NCI-H187 treated with DMSO at 0.1 percent for 48 hours (cell line): ENCODE measurements at places on chromosomes 12 and 14.

GRCh38 chr12:30701056-30701455, 5.4 kb upstream of the IPO8 start:
- DNase-seq, result no peak

DNA sequence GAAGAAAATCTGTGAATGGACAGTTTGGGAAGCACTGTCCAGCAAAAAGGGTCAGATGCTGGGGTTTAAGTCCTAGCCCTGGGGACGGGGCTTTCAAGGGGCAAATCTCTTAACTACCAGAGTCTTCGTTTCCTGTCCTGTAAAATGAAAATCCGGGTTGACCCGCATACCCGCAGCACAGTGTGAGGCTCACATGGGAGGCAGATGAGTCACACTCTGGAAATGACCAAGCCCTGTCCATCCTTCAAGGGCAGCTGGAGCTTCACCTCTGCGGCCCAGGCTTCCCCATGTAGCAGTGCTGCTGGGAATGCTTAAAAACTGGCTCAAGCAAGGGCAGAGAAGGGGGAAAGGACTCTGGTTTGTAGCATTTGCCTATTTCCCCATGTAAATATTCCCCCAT, 19.0 kb downstream of the FAM181A start:
- no peak for DNase-seq

DNA sequence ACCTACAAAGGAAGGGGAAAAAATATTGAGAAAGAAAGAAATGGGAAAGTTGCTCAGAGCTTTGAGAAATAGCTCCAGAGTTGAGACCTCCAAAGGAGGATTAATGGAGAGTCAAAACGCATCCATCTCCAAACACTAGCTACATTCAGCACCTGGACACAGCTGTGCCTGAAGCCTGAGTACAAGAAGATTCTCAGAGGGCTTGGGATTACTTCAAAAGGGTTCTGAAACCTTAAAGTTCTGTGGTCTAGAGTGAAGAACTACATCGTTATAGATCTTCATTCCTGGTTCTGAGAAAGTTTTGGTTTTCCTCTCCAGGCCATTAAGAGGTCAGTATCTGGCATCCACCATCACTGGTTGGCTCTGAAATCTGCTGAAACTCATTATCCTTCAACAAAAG, 10.5 kb upstream of the TMED10 start:
- no peak for DNase-seq

- DNase-seq, result no peak
These were observed 163.4 kb downstream of the KICS2 start for GRCh38 chr12:64058541-64059265.

DNA sequence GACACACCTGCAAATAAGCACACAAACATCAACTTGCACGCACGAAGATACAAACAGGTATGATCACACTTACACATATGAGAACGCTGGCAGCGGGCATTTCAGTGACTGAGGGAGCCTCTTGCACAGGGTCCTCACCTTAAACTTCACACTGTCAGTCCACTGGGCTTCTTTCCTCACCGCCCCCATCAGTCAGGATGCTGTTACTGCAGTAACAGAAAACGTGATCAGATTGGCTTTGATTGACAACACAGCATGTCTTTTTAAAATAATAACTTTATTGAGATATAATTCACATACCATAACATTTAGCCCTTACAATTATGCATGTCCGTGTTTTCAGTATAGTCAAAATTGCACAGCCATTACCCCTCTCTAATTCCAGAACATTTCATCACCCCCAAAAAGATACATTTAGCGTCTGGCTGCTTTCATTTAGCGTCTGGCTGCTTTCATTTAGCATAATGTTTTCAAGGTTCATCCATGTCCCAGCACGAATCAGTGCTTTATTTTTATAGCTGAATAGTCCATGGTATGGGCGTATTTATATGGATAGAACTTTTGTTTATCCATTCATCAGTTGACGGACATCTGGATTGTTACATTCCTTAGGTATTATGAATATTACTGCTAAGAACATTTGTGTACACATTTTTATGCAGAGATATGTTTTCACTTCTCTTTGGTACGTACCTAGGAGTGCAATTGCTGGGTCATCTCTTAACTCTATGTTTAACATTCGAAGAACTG, 8.4 kb downstream of the CCDC197 start:
- no peak for DNase-seq

GRCh38 chr14:95128140-95128539, 29.2 kb downstream of the DICER1 start:
- DNase-seq, result no peak

GRCh38 chr12:112514926-112515642, 96.3 kb downstream of the PTPN11 start:
- DNase-seq, result no peak
